SJSA1 (cell line): ENCODE measurements at places on chromosomes 7 and 10.

- no peak for DNase-seq
Measured at GRCh38 chr10:71963351-71964097, 671 bp upstream of the CHST3 start.

DNA sequence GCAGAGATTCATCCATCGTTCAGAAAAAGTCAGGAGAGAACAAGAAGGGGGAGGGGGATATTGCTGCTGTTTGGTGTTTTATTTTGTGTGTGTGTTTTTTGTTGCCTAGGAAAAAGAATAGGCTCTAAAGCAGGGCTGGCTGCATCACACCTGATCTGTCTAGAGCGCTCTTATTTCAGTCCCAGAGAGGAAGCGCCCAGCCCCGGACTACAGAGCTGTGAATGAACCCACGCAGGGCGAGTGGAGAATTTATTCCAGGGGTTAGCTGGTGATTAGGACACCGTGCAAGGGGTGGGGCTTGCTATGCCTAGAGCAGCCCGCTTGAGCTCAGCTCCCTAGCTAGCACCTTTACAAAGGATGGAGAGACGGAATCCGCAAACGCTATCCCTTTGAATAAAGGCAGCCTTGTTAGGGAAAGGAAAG, 621 bp upstream of the FAM13C start:
- DNase-seq: no peak

DNA sequence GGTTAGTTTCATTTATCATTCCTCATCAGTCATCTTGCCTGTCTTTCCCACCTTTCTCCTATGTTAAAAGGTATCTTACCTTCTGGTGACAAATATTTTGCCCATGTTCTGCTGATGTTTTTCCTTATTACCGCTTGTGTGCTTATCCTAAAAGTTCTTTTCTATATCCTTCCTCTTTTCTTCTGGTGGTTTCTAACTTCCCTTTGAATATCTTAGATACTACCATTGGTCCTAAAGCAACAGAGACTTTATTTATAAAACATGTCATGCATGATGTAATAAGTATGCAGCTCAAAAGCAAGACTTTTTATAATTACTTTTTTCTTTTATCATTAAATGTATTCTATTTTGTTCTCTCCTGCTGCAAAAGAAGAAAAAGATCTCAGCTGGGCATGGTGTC, 24.8 kb downstream of the TBC1D12 start:
- no peak for DNase-seq

DNA sequence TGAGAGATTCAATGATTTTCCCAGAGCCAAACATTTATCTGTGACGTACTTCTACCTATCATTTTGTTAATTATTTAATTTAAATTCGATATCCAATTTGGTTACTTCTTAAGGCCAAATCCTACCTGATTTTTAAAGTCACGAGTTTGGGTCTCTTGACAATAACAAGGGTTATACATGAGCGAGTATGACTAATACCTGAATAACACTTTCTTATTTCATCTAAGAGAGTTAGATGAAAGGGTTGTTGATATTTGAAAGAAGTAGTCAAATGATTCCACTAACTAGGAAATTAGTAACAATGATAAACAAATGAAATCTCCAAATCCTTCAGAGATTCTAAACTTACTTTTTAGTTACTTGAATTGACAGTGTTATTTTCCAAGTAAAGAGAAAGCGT, 1086.9 kb downstream of the XPNPEP1 start:
- DNase-seq: no peak

GRCh38 chr10:122689146-122689820, 10.4 kb downstream of the C10orf120 start:
- DNase-seq: no peak

GRCh38 chr7:43834463-43835251, 34.7 kb downstream of the MRPS24 start:
- DNase-seq: peak; percentile 42

GRCh38 chr10:10295537-10295936, 722.1 kb upstream of the CELF2 start:
- DNase-seq: no peak

DNA sequence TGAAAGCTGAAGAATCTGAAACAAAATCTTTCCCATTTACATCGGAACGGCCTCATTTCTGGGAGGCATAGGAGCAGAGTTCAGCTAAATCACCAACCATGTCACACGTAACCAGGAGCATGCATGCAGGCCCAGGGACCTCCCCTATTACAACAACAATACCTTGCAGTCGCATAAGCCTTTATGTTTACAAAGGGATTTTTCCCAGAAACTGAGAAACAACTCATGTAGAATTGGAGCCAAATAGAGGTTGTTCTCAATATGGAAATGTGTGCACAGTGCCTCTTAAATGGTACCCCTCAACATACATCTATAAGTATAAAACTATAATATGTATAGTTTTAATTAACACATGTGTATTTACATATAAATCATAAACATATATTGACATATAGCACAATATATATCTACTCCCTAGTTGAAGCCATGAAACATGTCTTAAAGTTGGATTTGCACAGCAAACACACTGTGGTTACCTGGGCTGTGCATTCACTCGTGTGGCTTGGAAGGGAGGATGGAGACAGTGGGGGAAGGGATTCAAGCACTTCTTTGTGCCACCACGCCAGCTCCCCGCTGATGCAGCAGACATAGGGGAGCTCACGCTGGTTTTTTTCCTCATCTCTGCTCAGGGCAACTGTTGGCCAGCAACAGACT, 35.0 kb upstream of the DGKI start:
- no peak for DNase-seq

DNA sequence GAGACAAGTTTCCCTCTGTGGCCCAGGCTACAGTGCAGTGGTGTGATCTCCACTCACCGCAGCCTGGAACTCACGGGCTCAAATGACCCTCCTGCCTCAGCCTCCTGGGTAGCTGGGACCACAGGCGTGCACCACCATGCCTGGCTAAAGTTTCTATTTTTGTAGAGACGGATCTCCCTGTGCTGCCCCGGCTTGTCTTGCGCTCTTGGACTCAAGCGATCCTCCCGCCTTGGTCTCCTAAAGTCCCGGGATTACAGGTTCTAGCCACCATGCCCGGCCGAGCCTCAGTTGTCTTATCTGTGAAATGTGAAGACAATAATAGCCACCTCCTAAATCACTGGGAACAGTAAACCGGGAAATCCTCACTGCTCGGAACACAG, 88.1 kb downstream of the FOXL3 start:
- no peak for DNase-seq

DNA sequence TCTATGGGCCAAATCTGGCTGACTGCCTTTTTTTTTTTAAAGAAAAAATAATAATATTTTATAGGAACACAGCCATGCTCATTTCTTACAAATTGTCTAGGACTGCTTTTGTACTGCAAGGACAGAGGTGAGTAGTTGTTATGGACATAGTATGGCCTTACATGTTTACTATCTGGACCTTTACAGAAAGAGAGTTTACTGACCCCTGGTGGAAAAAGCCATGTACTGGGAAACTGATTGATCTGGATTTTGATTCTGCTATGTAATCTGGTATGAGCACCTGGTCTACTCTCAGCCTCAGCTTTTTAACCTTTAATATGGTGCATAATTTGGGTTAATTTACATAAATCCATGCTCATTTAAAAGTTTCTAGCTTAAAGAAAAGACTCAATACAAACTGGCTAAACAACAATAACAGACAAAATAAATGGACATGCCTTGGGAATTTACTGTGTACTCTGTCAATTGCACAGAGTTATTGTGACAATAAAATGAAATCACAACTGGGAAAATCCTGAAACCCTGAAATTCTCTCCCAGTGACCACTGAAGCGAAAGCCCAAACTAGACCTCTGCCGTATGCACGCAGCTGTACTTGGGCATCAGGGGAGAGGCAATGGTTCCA, 260.7 kb downstream of the BMPER start:
- DNase-seq: no peak

DNA sequence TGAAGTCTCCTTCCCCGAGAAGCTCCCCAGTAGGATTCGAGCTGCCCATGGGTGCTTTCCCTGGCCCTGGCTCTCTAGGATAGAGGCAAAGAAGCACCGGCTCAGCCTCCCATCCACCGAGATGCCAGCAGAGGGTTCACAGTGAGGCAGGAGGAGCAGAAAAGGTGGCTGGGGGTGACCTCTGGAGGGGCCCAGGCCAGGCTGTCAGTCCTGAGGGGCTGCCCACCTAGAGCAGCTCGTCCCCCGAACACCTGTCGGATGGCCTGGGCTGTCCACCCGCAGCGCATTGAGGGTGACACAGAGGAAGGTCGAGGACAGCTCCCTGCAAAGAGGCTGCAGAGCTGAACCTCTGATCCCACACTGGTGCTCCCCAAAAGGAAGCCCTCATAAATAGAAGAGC, 167.2 kb upstream of the PPP2R2D start:
- DNase-seq: no peak

GRCh38 chr7:50276483-50276882, 28.0 kb upstream of the IKZF1 start:
- no peak for DNase-seq

DNA sequence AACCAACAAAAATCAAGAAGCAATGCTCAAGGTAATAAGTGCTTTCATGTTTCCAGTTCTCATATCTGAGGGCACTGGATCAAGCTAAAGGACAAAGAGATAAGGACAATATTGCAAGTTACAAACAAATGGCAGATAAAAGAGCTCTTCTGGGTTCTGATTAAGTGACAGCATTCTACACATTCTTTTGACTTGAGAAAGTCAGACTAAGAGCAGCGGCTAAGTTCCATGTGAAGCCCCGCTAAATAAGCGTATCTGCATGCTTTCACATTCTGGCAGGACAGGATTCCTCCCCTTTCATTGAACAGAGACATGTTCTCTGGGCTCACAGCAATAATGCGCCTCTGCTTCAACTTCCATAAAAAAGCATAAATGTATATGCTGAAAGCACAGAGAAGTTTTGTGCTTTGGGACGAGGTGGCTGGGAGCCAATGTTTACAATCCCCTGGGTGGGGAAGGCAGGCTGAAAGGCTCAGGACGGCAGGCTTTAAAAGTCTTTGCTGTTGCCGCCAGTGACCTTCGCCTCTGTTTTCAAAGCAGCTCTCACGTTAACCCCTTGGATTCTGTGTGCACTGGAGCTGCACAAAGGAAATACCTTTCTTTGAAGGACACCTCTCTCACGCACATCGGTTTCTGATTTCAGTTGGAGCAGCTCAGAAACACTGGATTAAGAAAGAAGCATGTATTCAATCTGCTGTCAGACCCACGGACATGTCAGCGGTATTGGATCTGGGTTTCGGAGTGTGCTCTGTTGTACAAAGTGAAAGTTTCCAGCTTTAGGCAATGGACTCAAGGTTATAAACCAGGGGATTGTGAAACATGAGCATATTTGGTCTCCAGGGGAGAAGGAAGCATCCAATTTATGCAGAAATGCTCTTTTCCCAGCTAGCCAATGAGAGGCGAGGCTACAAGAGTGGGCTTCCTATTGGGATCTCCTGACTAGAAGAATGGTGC, 105.4 kb upstream of the FAM133B start:
- DNase-seq: peak; percentile 70

DNA sequence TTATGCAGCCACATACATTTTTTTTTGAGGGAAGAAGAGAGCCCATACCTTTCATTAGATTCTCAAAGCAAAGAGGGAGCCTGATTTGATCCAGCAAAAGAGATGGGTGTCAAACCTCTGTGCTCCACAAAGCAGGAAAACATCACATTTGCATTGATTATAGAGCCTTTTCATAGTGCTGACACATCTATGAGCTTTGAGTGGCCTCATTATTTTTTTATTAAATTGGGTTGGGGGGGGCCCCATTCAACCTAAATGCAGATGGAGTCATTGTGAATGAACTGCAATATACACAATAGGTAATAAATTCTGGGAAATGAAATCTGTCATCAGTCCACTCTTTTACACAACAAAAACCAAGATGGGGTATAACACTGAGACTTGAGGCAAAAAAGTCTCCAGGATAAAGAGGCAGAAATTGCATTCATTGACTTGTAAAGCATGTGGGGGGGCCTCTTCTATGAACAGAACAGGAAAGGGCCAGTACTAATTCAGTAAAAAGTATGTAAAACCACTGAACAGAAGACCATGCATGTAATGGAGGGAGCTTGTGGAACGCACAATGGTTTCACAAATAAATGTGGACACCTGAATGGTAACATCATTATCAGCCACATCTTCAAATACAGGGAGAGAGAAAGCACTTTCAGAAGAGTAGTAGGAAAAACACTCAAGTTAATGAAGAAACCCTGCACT, 17.7 kb upstream of the ASB4 start:
- no peak for DNase-seq

GRCh38 chr7:2978408-2978807, 65.3 kb downstream of the CARD11 start:
- no peak for DNase-seq

- no peak for DNase-seq
Measured at GRCh38 chr10:70169649-70170364, 507 bp downstream of the SAR1A start.

DNA sequence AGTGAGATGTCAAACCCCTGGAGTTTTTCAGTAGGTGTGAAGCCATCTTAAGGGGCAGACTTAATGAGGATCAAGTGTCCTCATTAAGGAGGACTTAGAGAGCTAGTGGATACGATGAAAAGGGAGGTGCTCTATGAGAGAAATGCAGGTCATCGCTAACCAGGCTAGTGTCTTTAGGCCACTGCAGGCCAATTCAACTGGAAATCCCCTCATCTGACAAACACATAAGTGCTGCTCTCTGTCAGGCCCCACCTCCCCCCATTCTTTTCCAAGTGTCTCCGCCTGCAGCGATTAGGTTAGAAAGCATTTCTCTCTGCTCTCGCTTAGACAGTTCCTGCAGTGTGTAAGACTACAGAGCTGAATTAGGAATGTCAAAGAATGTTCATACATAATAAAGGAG, 33.7 kb downstream of the RBM28 start:
- DNase-seq: no peak

DNA sequence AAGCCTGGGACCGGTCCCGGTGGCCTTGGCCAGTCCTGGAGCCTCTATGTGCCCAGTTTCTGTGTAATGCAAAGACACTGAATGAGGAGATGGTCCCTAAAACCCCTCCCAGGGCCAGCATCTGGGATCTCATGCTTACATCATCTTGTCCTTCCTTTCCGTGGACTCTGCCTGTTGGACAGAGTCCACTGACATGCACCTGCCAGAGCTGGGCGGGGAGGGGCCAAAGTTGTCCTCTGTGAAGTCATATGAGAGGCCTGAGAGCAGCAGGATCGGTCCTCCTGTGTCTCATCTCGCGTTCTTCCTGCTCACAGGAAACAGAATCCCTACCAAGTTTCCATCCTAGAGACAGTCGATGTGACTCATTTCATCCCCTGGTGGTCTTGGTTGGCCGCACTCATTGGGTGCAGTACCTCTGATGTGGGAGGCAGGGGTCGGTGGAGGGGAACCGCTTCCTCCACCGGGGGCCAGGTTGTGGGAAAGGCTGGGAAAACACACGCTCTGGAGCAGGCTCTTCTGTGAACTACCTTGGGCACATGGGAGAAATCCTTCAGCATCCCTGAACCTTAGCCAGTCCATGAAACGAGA, 389.6 kb upstream of the PODXL start:
- DNase-seq: no peak

DNA sequence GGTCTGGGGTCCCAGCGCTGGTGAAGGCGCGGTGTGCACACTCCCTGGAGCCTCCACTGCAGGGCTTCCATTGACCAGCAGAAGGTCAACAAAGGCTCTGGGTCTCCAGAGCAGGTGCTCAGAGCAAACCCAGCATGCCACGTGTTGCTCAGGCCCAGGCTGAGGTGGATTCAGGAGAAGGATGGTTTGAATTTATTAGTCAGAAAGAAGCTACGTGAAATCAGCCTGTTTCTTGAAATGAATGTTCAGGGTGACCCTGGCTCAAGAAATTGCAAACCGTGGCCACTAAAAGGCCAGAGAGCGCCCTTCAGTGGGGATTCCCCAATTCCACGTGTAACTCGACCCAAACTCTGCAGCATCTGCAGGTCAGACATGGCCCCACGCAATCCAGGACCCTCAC, 82.7 kb upstream of the PFKP start:
- DNase-seq: peak; percentile 27

GRCh38 chr10:83917537-83918506, 221.5 kb upstream of the GHITM start:
- no peak for DNase-seq
